Activated CD4-positive, alpha-beta T cell treated with anti-CD3 and anti-CD28 coated beads, Interleukin-2, amount 50 U/mL, for 4 hours (primary cell): ENCODE measurements at places on chromosomes 7 and 10.

GRCh38 chr10:103649654-103650423 is 156.3 kb downstream of the NEURL1 start:
- no peak for DNase-seq

DNA sequence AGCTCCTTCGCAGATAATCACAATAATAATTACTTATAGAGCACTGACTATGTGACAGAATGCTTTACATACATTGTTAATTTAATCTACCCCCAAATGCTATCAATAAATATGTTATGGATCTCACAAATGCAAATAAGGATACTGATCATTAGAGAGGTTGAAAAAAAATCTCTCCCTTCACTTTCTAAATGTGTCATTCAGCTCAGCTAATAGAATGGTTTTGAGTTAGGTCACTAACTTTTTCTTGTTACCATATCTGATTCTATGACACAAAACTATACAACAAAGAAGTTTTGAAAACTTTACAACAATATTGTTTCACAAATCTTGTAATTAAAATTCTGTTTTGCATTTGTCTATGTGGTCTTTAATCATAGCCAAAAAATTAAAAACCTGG is 17.4 kb downstream of the NEUROD6 start:
- no peak for DNase-seq

DNA sequence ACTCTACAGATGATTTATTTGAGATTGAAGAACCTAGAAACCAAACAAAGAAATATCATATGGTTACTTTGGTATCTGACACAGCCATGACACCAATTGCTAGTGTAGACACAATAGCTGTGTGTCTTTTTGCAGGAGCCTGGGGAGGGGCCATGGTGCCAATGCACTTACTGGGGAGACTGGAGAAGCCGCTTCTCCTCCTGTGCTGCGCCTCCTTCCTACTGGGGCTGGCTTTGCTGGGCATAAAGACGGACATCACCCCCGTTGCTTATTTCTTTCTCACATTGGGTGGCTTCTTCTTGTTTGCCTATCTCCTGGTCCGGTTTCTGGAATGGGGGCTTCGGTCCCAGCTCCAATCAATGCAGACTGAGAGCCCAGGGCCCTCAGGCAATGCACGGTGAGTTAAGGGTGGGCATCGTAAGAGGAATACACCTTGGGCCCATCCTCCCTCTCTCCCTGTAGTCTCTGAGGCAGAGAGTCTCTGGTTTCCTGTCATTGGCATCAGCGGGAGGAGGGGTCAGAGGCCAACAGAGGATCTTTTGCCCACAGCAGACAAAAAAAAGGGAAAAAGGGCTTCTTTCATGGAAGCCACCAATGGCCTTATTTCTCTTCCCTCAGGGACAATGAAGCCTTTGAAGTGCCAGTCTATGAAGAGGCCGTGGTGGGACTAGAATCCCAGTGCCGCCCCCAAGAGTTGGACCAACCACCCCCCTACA is 1.2 kb downstream of the TMEM139 start:
- no peak for DNase-seq

DNA sequence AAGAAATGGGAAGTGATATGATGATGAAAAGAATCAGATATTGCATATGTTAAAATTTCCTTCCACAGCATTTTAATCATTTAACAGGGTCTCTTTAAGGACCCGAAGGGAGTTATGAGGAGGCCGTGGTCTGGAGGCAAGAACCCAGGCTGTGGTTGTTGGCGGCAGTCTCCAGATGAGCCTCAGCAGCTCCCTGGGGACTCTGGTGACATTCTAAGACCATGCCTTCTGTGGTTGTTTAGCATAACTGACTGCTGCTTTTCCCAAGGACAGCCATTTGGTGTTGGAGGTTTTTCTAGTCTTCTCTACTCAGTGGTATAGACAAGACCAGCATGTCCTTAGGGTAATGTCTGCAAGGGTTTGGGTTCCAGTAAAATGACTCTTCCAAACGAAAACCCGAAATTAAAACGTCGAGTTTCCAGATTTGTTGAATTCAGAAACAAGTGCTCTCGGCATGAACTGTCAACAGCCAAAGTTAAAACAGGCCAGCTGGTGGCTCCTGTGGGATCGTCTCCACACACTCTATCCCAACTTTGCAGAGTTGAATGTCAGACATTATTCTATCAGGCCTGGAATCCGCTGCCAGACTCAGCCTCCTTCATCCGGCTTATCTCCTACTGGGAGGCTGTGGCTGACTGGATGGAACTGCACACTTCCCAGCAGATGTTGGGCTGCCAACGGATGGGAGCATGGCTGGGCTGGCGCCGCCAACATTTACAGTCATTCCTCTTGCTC is 183.1 kb downstream of the TAX1BP1 start:
- no peak for DNase-seq

- DNase-seq, result no peak
Measured at GRCh38 chr10:74983383-74983782, 128.1 kb upstream of the SAMD8 start.

DNA sequence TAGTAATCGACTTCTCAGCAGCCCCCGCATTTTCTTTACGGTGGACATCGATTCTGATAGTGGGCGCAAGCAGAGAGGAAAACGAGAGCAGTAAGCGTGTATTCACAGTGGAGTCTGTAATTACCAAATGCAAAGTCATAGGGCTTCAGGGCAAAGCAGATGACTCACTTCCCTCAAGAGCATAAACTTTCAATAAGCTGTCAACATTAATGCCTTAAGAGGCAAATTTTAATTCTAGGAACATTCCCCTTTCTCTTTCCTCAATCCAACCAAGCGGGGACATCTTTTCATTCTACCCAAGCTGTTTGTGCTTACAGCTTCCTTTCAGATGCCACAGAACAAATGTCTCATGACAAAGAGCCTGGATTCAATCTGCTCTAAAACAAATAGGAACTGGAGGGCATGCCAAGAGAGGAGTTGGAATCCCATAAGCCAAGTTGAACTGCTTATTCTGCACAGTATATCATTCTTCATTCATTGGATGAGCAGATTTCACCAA is 48.6 kb downstream of the MALSU1 start:
- DNase-seq, result no peak

- no peak for DNase-seq
Measured at GRCh38 chr10:88293651-88294230, 289.4 kb downstream of the RNLS start.

- no peak for DNase-seq
Measured at GRCh38 chr7:93476491-93477344, 97.8 kb downstream of the CALCR start.
